T-helper 17 cell (primary cell): ENCODE measurements at places on chromosomes 4 and X.
A peak's percentile ranks its signal among the peaks of the same experiment; 100 is the strongest.

GRCh38 chr4:98444371-98444770, 183.2 kb downstream of the RAP1GDS1 start:
- no peak for DNase-seq

GRCh38 chrX:65203545-65203944, 227.3 kb upstream of the ZC4H2 start:
- no peak for DNase-seq

- DNase-seq = no peak
These were observed 24.6 kb upstream of the PDLIM3 start for GRCh38 chr4:185559915-185560281.

DNA sequence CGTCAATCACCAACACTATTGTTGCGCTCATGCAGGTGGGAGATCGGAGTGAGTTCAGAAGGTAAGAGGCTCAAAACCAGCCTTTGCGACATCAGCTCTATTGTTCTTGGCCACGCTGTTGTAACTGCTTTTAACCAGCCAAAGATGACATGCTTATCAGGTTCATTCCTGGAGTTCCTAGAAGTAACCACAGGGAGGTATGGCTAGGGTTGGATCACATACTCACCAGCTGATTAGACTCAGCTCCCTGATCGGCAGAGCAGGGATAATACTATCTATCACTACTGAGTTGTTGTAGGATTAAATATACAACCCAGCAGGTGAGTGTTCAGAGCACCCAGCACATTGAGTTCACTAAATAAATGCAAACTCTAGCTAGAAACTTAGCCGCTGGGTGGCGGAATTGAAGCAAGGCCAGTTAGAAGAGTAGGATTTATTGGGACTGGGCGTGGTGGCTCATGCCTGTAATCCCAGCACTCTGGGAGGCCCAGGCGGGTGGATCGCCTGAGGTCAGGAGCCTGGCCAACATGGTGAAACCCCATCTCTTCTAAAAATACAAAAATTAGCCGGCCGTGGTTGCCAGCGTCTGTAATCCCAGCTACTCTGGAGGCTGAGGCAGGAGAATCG, 12.4 kb downstream of the SLC34A2 start:
- DNase-seq = no peak

DNA sequence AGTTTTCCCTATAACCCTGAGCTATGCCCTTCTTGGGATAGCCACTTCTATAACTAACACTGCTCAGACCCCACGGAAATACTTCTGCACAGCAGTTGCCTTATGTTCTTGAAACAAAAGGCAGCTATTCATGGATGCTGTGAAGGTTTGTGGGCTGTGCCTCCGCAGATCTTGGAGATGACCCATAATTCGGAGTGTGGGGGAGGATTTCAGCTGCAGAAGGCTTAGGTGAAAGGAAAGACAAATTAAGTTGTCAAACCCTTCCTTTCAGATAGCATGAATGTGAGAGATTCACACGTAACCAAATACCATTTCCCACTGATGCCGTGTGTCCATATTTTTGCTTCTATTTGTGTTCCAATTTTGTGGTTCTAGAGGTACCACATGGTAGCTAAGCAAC, 38.1 kb upstream of the NYX start:
- no peak for DNase-seq

DNA sequence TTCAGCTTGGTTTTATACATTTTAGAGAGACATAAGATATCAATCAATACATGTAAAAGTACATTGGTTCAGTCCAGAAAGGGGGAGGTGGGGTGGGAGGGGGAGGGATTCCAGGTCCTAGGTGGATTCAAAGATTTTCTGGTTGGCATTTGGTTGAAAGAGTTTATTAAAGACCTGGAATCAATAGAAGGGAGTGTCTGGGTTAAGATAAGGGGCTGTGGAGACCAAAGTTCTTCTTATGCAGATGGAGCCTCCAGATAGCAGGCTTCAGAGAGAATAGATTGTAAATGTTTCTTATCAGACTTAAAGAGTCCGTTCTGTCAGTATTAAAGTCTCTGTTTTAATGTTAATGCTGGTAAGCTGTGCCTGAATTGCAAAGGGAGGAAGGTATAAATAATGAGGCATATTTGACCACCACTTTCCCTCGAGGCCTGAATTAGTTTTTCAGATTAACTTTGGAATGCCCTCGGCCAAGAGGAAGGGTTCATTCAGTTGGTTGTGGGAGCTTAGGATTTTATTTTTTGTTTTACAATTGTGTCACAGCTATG, 169.9 kb downstream of the AASDH start:
- DNase-seq = no peak

- DNase-seq = no peak
These were observed 355.2 kb downstream of the UNC5C start for GRCh38 chr4:95193391-95194224.

GRCh38 chr4:118889312-118889691, 648 bp downstream of the SYNPO2 start:
- DNase-seq = no peak

DNA sequence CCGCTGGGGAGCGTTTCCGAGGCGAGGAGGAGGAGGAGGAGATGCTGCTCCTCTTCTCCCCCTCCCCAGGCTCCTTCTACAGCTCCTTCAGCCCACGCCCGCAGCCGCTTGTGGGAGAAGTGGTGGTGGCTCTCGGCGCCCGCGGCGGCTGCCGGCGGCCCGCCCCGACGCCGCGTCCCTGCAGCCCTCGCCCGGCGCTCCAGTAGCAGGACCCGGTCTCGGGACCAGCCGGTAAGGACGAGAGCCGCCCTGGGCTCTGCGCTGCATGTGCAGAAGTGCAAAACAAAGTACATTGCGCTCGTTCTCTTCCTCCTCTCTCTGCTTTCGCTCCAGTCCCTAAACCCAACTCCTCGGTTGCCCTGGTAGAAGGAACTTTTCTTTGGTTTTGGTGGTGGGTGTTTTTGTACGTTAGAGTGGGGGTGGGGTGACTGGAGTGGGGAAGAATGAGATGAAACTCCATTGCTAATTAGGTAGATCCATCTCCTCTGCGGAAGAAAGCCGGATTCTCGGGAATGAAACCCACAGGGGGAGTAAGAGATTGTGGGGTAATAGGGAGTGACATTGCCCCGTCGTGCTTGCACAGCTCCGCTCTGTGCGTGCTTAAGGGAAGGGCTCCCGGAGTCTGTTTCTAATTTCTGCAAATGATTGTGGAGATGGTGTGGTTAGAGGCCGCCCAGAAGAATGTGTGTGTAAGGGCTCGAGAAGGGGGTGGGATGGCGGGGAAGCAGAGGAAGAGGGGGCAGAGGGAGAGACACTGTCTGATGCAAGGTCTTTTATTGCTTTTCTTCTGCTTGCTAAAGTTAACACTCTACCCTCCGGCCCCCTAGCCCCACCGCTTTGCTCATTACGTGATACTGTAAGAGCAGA, 677 bp downstream of the PTPN13 start:
- DNase-seq = peak; percentile 24

DNA sequence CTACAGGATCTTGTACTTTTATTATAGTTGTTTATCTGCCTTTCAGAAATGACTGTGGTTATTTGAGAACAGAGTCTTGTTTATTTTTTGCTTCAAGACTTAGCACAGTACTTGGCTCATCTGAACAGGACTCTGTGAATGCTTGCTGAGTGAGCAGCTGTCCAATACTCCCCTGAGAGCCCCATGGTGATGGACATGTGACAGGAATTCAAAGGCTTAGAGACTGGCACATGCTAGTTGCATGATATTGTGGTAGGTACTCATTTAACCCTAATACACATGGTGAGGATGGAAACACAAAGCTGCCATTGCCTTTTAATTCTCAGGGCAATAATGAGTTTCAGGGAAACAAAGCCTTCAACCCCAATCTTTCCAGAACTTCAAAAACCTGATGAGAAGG, 97.3 kb downstream of the GEMIN8 start:
- no peak for DNase-seq

DNA sequence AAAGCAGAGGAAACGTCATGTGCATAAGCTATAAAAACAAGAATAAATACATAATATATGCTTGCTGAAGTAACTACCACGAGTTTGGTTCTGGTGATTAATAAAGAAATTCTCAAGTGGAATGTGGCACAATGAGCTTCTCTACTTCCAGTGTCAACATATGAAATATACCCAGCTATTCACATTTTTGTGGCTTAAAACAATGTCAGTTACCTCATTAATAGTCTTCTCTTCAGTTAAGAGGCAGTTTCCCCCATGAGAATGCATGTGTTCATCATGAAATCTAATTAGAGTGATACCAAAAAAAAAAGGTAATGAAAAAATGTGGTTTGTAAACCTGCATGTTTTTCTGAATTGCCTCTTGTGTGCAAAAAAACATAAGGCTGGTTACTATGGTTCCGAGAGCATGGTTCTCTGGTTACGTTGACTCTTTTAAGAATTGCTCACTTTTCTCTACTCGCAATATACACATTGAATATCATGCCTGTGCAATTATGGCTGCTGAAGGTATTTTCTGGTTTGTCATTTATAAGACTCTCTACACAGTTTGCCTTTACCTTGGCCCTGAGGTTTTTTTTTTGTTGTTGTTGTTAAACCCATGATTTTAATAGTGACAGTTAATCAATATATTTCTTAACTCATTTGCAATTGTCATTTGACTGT, 108.2 kb downstream of the PCDH7 start:
- no peak for DNase-seq

- no peak for DNase-seq
These were observed 197.3 kb downstream of the OR13H1 start for GRCh38 chrX:131741103-131741581.

GRCh38 chrX:37726346-37726745, 40.8 kb downstream of the XK start:
- no peak for DNase-seq

DNA sequence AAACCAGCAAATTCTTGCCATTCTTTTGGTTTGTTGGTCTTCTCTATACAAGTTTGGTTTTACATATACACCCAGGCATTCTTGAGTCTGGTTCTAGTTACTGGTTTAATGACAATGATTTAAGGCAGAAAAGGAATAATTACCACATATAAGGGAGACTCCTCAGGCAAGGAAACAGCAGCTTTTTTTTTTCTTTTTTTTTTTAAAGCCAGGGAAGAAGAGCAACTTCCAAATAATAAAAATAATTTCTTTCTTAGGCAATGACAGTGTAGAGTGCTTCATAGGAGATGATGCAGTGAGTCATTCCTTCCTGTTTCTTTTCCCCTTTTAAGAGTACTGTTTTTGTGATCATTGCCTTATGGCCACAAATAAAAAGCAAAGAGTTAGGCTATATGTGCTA, 289.7 kb downstream of the DKK2 start:
- no peak for DNase-seq

DNA sequence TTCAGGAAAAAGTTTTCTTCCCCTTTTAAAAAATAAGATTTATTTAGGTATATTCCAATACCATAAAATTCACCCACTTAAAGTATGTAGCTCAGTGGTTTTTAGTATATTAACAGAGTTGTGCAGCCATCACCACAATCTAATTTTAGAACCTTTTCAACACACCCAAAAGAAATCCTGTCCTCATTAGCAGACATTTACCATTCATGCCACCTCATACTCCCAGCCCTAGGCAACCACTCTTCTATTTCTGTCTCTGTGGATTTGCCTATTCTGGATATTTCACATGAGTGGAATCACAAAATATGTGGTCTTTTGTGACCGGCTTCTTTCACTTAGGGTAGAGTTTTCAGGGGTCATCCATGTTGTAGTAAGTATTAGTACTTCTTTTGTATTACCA, 7.4 kb downstream of the ZNF81 start:
- no peak for DNase-seq

DNA sequence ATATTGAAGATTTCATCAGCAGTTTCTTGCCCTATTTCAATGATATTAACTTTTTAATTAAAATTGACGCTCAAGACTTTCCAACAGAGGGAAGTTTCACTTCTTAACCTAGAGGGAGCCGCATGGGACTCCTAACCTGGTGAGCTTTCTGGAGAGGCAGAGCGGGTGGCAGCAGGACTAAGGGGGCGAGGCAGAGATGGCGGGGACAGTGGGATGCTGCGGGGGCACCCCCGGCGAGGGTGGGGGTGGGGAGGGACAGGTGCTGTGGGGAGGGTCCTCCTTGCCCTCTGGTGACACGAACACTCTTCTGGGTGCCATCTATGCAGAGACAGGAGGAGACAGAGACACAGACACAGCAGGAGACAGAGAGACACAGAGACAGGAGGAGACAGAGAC, 104.4 kb downstream of the ADRA2C start:
- no peak for DNase-seq

- no peak for DNase-seq
These were observed 498.0 kb upstream of the BOD1L1 start for GRCh38 chr4:14125375-14126129.

DNA sequence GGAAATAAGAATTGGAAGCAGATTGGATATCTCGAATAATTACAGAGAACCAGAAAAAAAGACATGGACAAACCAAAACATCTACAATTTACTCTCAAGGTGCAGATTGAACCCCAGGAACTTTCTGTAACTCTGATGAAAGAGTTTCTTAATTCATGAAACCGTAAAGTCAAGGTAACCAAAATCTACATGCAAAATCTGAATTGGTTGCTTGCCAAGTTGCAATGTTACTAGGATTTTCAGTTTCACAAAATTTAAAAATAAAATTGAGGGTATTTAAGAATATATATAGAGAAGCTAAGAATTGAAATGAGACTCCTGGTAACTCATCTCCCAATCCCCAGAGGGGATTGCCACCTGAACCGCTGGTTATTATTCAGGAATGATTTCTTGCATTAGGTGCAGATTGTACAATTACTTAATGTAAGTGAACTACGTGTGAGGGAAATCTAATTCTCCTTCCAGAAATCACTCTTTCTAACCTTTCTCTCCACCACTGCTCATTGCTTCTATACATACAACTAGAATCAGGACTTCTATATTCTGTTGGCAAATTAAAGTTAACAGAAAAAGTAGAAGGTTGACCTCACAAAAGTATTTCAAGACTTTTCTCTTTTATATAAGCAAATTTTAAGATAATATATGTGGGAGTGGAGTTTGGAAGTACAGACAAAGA, 221.5 kb upstream of the NDST4 start:
- no peak for DNase-seq

- no peak for DNase-seq
These were observed 136.2 kb upstream of the RASGEF1B start for GRCh38 chr4:81607950-81608349.

- DNase-seq = no peak
These were observed 3.1 kb upstream of the TDO2 start for GRCh38 chr4:155900381-155900780.

- DNase-seq = no peak
These were observed 518 bp downstream of the PRDM8 start for GRCh38 chr4:80197601-80198440.

GRCh38 chr4:10157478-10158332, 41.1 kb upstream of the WDR1 start:
- DNase-seq = no peak

GRCh38 chr4:110970642-110971041, 347.8 kb upstream of the PITX2 start:
- DNase-seq = no peak

DNA sequence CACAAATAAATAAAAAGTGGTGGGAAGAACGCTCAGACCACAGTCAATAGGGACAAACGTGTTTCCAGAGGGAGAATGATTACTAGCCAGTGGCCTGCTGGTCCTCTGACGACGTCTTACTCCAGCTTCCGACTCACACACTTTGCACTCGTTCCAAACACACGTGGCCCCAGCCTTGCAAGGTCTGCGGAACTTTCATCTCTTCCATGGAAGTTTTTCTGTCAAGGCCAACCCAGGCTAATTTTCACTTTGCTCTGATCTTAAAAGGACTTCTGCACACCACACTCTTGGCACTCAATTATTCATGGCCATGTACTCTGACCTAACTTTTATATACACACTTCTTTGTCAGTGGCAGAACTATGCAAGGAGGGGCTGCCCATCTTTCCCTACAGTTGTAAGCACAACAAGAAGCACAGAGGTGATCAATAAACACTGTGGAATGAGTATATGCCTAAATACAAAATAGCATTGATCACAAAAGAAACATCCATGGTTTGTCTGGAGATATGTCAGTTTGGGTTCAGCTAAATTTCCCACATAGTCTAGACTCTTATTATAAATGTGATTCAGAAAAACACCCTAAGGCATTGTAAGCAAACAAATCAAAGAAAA, 69.4 kb downstream of the STX18 start:
- no peak for DNase-seq
